ENCODE measurements at places on chromosomes 13 and 19.

DNA sequence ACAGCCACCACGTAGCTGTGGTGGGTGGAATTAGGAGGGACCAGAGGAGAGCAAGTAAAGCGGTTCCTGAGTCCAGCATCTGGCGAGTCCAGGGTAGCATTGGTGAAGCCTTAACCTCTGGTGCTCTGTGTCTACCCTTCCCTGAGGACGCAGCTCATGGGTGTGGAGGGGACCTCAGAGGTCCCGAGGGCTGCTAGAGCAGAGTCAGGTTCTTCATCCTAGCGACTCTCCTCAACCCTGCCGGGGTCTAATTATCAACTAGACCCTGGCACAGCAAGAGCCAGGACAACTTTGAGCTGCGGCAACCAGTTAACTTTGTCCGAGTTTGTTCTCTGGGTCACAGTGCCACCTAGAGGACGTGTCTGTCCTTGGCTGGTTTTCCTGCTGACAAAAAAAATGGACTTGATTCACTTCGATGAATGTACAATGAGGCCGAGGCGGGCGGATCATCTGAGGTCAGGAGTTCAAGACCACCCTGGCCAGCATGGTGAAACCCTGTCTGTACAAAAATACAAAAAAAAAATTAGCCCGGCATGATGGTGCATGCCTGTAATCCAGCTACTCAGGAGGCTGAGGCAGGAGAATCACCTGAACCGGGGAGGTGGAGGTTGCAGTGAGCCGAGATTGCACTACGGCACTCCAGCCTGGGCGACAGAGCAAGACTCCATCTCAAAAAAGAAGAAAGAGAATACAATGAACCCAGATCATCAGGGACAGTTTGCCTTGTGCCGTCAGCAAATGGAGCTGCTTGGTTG lies 25.0 kb downstream of the TSSK6 start:
- DNase-seq = peak; percentile 51

DNA sequence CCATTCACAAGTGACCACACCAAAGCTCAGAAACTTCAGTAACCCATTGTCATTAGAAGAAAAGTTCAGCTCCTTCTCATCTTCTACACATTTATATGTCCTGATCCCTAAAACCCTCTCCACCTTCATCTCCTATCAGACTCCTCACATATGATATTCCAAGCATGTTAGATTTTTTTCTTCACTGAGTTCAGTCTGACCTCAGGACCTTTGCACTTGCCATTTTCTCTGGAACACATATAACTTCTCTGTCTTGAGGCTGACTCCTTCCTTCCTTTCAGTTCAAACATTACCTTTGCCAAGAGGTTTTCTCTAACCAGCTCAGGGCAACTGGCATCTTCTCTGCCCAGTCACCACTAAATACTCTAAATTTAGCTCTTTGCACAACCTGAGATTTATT lies 54.1 kb downstream of the C13orf42 start:
- DNase-seq = no peak

DNA sequence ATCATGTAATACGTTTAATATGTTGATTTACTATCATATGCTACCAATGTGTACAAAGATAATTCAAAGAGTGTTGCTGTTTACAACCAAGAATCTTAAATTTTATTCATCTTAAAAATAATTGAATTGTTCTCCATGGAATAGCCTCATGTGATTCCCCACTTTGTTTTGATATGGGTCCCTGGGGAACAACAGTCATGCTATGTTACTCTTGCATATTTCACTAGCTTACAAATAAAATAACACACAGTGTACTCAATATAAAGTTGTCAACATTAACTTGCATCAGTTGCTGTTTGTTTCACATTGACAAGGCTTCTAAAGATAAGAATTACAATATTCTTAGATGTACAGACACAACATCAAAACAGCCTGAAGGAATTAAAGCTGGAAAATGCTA lies 2.3 kb downstream of the ENOX1 start:
- DNase-seq = no peak

DNA sequence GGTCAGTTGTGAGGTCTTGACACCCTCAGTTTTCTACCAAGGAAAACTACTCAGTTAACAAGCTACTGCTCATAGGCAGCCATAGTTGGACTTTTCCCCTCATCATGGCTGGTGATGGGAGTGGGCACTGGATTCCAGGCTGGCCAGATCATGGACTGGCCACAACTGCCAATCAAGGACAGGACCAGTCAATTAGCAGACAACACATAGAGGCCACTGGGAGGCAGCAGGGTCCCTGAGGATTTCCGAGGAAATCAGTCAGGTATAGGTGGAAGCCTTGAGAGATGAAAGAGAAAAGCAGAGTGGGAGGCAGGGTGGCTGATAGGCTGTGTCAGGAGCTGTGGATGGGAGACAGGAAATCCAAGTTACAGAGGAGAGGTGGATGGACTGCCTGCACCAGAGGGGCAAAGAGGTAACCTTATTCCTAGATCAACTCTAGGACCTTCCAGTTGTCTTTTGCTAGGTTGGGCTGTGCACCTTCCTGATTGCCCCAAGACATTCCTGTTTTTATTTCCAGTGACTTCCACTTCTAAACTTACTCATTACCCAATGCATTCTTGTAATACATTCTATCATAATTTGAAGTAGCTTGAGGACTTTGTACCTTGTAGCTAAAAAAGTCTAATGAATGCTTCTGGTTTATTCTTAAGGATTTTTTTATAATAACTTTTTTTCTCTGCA lies 361.8 kb downstream of the KCNRG start:
- no peak for DNase-seq

DNA sequence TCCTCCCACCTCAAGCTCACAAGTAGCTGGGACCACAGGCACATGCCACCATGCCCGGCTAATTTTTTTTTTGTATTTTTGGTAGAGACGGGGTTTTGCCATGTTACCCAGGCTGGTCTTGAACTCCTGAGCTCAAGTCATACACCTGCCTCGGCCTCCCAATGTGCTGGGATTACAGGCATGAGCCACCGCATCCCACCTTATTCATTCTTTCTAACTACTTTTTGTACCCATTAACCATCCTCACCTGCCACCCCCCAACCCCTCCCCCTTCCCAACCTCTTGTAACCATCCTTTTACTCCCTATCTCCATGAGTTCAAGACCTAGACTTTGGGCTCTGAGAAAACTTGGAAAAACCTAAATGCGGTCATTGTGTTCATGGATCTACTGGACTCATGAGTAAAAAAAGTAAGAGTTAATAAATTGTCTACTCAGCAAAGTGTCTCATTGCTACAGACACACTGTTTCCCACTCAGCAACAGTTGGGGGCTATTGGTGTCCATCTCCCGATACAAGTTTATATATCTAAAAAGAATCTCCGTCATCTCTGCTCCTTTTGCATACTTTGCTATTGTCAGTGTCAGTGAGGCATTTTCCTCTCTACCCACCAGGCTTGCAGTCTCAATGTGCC lies 44.1 kb upstream of the MEDAG start:
- no peak for DNase-seq

DNA sequence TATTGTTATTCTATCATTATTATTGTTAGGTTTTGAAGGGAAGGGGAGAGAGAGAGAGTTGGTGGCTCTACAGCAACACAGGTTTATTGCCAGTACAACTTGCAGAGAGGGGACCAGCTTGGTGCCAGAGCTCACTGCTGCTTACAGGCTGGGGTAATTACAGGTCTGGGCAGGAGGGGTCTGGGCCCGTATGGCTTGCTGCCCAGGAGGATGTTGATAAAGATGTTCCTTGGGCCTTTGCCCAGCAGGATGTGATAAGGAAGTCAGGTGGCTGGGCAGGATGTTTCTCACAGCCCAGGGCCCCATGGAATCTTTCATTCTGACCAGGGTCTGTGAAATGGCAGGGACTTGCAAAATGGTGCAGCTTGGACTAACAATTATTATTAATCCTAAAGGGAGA lies 64.2 kb upstream of the ZNF599 start:
- DNase-seq = no peak

GRCh38 chr19:35518313-35518712 lies 4.9 kb upstream of the DMKN start:
- DNase-seq = no peak

- DNase-seq = no peak
These were observed 14.4 kb upstream of the SLC25A42 start for GRCh38 chr19:19049406-19049805.
